Stimulated activated CD4-positive, alpha-beta T cell treated with anti-CD3 and anti-CD28 coated beads, Interleukin-15, amount 100 ng/mL, for 48 hours (primary cell): ENCODE measurements at places on chromosomes 16 and 17.

DNA sequence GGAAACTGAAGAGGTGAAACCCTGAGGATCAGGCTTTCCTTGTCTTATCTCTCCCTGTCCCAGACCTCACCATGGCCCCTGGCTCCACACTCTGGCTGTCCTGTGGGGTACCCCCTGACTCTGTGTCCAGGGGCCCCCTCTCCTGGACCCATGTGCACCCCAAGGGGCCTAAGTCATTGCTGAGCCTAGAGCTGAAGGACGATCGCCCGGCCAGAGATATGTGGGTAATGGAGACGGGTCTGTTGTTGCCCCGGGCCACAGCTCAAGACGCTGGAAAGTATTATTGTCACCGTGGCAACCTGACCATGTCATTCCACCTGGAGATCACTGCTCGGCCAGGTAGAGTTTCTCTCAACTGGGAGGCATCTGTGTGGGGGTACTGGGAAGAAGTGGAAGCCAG is 1.4 kb downstream of the CD19 start:
- no peak for DNase-seq

DNA sequence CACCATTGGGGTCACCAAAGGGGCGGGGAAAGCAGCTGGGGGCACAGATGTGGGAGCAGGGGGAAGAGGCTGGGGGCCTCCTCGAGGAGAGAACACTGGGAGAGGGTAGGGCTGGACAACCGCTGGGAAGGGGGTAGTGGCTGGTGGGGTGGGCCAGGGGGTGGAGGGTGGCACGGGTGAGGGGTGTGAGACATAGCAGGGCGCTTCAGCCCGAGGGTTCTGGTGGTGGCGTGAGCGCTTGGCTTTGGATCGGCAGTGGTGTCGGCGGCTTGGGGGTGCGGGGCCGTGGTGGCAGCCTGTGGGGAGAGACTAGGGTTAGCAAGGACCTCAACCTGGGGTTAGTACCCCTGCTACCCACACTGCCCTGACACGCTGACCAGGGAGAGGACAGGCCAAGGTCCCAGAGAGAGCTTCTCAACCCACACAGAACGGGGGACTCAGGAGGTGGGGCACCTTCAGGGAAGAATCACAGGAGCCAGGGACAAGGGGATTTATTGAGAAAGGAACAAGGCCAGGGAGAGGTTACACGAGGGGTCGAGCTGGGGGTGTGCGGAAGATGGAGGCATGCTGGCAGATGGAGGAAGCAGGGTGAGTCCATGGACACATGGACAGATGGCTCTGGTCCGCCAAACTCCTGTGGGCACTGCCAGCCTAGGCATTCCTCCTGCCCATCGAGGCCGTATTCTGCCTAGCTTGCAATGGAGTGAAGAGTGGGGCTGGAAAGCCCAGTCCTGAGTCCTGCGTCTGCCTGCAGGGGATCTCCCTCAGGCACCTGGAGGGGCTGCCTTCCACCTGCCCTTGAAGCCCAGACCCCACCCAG is 8.4 kb downstream of the PER1 start:
- DNase-seq: no peak

DNA sequence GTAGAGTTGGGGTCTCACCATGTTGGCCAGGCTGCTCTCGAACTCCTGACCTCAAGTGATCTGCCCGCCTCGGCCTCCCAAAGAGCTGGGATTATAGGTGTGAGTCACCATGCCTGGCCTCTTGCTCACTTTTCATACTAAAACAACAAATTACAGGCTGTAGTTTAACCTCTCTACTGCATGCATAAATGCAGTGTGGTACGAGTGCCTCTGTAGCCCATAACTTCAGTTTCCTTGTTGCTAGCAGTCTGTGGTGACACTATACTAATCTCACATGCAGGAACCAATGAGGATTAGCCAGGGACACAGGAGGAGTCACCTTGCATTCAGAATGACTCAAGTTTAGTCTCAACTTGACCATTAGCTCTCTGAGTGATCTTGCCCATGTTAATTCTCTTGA is 20.1 kb downstream of the HMOX2 start:
- no peak for DNase-seq

DNA sequence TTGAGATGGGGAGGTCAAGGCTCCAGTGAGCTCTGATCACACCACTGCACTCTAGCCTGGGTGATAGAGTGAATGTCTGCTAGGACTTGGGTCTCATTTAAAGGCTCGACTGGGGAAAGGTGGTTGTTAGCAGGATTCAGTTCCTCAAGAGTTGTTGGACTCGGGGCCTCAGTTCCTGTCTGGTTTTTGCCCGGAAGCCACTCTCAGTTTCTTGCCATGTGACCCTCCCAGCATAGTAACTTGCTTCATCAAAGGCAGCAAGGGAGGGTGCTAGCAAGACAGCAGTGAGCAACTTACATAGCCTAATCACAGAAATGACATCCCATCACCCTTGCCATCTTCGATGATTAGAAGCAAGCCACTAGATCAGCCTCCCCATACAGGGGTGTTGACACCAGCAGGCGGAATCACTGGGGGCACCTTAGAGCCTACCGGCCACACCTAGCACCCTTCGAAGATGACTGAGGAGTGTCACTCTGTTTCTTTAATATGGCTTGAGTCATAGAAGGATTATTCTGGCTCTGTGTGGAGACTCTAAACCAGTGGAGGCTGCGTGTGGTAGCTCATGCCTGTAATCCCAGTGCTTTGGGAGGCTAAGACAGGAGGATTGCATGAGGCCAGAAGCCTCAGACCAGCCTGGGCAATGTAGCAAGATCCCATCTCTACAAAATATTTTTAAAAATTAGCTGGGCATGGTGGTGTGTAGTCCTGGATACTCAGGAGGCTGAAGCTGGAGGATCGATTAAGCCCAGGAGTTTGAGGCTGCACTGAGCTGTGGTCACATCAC is 13.2 kb upstream of the SCNN1B start:
- no peak for DNase-seq

DNA sequence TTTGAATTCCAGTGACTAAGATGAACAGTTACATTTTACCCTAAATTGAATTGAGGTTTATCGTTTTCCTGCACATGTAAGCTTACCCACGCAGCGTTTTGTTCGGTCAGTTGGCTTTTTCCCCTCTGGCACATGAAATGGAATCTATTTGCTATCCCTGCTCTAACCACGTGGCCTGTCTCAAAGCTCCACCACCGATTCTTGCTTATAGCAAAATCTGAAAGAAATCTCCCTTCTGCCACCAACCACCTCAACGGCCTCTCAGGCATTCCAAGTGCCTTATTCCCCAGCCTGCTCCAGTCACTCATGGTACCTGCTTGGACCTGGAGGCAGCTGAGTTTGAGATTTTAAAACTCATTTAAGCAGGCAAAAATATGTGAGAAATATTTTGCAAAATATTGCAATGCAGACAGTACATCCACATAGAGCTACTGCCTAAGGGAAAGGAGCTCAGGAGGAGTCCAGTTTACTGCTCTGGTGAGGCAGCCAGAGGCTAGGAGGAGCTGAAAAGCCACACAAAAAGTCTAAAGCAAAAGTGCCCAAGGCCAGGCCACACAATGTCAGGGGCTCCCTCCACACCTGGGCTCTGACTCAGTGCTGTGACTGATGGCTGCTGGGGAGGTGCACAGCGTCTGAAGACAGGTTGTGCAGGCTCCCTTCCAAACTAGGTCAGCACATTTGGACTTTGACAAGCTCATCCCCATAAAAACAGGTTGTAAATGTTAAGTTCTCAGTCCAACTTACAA is 26.4 kb downstream of the ARHGAP17 start:
- DNase-seq: no peak

DNA sequence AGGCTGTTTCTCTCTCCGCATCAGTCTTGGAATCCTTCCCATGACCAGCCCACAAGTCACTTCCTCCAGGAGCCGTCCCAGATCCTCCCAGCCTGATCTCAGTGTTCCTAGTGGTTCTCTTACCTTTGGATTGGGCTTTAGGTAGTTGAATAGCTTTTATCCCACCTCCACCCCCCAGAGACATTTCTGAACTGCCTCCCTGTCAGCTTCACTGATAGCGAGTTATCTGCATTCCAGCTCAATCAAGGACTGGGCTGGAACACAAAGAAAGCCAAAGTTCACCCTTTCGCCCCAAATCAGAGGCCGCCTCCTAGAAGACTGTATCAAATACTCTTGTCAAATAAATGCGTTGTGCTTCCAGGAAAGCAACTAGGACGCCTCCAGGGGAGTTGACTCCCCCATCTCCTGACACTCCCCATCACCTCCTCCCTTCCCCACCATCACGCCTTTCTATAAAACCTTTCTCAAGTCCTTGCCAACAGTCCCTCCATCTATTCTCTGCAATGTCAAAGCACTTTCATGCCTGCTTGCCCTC is 72.7 kb downstream of the TMEM132E start:
- DNase-seq: no peak

- no peak for DNase-seq
These were observed 25.7 kb downstream of the MAP3K3 start for GRCh38 chr17:63647936-63648335.
